ENCODE measurements at places on chromosomes 2 and 18.

DNA sequence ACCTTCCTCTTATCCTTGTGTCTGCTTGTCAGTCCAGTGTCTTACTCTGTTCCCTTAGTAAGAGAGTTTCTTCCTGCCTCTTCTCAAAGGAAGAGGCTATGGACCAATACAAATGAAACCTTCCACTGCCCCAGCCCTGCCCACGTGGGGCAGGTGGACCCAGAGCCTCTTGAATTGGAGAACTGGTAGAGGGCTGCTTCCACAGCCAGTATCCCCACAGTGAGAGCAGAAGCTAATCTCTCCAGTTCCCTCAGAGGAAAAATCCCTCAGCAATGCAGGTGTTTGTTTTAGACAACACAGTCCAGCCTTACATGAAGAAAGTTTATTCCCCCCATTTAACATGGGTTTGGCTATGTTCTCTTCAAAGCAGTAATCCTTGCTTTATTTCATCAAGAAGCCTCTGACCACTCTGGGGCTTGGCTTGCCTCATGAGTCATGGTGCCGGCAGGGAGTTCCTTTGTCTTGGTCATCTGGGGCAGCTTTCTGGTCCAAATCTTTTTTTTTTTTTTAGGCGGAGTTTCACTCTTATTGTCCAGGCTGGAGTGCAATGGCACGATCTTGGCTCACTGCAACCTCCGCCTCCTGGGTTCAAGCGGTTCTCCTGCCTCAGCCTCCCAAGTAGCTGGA is 6.5 kb upstream of the CYBRD1 start:
- DNase-seq, result no peak

DNA sequence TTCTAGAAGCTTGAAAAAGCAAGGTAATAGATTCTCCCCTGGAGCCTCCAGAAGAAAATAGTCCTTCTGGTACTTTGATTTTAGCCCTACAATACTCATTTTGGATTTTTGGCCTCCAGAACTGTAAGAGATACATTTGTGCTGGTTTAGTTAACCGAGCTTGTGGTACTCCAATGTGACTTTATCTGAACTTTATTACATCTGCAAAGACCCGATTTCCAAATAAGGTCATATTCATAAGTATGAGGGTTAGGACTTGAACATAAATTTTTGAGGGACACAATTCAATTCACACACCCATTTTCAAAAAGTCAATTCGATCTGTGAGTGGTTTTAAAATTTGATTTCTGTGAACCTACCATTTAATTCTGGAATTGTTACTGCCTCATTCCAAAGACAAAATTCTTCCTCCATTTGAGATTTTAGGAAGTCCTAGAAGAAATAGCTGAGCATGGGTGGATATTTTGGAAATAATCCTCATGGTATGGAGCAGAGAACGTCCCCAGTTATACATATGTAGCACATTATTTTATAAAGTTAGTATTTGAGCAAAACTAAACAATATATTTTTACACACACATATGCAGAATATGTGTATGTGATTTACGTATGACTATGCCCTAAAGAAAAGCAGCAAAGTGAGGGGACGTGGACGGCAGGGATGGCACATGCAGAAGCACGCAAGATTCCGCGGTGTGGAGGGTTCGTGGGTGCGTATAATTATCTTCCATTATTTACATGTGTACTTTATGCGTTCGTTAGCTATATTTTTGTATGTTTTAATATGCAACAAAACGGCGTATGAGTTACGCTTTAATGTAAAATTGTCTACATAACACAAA is 905 bp upstream of the NUP35 start:
- DNase-seq, result no peak

GRCh38 chr2:19611491-19612332 is 253.3 kb upstream of the OSR1 start:
- peak; percentile 34 for DNase-seq

DNA sequence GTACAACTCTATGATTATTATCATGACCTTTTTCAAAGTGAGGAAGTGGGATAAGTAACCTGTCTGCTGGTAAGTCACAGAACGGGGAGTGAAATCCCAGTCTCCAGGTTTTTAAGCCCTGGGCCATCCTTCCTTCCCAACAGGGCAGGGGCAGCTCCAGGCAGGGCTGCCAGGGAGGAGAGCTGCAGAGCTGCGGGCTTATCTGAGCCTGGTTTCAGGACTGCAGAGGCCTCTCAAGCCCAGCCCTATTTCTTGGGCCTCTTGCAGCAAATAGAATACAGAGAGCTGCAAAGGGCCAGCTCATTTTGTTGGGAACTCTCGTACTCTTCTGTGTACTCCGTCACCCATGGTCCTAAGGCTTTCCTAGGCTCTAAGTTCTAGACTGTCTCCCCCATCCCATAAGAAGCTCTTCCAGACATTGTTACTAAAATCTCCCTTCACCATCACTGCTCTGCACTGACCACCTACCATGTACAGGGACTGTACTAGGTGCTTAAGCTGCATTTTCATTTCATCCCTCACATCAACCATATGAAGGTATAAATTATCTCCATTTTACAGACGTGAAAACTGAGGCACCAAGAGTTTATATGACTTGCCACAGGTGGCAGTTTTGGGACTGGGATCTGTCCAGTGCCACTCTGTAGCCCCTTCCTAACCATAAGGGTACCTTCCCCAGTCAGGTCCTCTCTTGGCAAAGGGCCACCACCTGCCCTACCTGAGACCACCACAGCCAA is 3.1 kb downstream of the RAB11FIP5 start:
- no peak for DNase-seq

DNA sequence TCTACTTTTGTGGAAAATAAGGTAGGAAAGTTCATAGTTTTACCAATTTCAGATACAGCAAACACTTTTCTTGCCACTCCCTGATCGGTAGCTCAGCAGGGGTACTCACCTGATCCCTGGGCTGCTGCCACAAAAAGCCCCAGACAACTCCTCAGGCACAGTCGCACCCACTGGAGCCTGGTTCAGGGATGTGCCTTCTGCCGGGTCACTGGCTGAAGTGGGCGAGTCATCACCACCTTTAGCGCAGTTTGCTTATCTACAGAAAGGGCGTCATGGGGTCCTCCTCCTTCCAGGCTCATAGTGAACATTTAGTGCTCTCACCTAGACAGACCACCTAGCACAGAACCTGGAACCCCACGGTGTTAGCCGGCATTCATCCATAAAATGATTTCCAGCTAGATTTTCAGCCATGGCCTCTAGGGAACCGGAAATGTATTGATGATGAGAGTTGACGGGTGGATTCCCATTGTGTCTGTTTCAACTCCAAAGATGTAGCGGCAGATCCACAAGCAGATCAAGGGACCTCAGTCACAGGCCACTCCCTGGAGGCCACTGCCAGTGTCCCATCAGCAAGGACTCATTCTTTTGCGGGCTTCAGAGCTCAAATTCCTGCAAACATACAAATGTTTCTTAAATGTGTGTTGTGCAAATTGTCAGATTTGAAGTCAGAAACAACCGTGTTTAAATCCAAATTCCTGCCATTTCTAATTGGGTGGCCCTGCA is 408.4 kb upstream of the SALL3 start:
- DNase-seq, result no peak

- peak; percentile 24 for DNase-seq
Measured at GRCh38 chr18:46324087-46324955, 220.1 kb downstream of the HAUS1 start.

GRCh38 chr2:224638301-224638823 is 53.2 kb upstream of the CUL3 start:
- DNase-seq, result no peak

DNA sequence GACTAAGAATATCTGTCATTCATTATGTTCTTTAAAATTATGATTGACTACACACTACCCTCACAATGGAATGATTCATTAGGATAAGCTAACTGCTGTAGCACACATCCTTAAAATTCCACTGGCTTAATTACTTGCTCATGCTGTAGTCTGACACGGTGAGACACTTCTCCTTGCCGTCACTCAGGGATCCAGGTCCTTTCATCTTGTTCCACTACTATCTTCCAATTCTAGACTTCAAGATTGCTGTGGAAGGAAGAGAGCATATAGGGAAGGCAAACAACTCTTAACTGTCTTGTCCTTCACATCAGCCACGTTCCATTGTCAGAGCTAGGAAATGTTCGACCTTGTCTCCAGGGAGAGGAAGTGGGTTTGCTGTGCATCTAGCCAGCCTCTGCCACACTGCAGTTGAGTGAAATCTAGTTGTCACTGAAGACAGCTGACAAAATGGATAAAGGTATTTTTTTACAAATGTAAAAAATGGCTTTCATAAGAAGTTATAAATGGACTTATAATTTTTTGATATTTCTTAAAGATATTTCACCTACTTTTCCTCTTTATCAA is 30.1 kb downstream of the GREB1L start:
- DNase-seq, result no peak

DNA sequence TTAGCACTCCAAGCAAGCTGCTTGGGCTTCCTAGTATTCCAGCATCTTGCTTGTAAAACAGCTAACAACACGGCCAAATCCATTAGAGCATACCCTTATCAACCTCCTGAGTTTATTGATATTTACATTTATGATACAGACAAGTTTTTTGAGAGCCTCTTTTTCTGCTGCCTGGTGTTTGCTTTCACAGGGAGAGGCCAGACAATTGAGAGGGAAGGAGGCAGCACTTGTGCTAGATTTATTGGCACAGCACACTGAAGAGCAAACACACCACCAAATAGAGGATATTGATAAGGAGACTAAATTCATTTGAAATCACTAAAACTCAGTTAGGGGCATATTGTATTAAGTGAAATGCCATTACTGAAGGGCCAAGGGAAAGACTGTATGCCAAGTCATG is 1142.3 kb upstream of the FANCL start:
- no peak for DNase-seq

DNA sequence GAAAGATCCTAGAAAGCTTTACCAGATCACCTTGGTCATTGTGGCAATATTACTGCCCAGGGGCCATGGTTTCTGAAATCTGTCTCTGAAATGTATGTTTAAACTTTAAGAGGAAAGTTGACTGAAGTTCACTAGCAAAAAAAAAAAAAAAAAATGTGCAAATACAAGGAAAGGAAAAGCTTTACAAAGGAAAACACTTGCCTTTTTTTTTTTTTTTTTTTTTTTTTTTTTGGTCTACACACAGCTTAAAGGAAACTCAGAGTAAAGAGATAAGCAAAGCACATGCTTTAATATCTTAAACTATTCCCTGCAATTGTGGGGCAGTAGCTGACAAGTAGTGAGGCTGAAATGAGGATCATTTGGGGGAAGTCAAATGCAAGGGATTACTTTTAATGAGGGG is 174.2 kb upstream of the EPAS1 start:
- no peak for DNase-seq

DNA sequence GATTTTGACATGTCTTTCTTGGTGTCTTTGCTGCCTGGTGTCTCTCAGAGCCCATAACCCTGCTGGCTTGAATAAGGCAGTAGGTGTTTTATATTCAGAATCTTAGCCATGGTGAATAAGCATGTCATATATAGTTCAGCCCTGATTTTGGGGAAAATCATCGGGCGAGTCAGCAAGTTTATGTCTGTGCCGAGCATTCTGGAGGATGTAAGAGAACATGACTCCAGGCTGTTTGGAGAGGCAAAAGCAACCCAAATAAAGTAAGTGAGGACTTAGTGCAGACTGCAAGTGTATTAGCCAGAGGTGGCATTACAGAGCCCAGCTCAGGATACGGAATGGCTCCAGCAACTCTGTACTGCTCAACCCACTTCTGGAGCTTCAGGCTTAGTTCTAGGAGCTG is 50.3 kb downstream of the TCF7L1 start:
- DNase-seq, result no peak

DNA sequence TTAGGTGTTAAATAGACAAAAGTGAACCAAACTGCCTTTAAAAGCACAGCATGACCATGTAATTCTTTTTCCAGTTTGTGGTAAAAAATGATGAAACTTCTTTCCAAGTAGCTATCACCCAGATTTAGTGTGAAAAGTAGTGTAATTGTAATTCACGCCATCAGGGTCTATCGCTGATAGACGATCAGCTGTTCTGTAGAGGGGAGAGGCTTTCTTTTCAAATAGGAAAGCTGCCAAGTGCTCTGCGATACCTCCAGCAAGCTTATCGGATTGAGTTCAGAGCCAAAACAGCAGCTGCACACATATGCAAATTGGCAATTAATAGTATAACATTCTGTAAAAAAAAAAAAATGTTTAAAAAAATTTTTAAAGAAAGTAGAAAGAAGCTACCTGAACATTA is 61.9 kb upstream of the PSMD14 start:
- DNase-seq, result no peak

- no peak for DNase-seq
Measured at GRCh38 chr2:212532585-212532984, 6.0 kb downstream of the ERBB4 start.

GRCh38 chr2:38035968-38036367 is 40.0 kb downstream of the CYP1B1 start:
- no peak for DNase-seq

- no peak for DNase-seq
Measured at GRCh38 chr2:100960688-100961087, 41.4 kb upstream of the RPL31 start.

DNA sequence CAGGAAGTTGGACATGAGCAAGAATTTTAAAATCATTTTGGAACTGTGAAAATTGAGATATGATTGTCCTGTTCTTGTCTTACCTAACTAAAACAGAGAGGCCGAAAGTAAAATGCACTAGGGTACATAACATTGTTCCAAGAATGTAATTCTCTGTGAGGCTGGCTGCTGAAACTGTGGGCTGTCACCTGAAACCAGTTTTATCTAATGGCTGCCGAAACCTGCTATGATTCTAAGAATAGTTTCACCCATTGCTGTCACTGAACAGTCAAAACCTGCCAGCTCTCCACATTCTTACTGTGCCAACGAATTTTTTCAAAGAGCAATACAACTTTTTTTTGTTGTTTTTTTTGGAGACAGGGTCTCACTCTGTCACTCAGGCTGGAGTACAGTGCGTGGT is 119.3 kb upstream of the ZSWIM2 start:
- DNase-seq, result no peak

DNA sequence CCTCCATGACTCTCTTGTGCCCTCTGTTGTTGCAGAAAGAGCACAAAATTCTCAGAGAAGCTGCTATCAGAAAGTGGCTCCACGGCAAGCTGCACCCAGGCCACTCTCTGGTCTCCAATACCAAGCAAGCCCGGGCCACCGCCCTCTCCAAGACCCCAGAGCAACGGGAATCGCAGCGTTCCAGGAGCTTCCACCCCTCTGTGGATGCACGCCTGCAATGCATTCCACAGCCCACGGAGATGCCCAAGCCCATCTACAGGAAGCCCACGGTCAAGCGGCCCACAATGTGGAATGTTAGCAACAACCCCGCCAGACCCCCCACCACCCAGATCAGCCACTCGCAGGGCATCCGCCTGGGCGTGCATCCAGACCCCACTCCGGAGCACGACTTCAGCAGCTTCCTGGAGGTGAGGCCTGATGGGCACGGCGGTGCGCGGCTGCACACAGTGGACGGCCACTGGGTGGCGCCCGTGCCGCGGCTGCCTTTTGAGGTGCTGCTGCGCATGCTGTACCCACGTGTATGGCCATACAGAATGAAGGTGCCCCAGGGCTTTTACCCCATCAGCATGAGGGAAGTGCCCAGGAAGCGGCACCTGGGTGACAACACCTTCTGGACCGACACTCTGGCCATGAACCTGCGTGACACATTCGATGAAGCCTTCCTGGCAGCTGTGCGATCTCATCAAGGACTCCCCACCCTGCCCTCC is 6.3 kb downstream of the ANKRD53 start:
- DNase-seq, result no peak
